ENCODE measurements at places on chromosomes 1 and 21.

DNA sequence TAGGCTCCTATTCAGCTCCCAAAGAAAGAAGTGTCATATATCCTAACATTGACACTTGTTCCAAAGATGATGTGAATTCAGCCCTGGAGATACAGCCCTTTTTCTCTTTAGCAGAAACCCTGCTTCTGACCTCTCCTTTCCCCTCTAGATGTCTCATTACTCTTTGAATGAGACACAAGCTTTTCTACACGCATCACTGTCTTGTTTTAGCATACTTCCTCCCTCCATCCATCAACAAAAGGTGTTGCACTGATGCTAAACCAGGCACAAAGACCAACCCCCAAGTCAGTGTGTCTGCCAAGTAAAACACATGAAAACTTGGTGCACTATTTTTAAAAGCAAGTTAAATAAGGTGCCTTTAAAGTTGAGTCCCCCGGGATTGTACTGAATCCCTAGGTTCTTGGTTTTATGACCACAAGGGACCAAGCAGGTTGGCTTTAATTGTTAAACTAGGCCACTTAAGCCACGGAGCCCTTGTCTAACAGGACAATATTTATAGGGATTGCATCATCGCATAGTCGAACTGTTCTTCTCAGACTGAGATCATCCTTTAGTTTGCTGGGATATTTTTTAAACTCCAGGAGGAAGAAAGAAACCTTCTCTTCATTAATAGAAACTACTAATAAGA lies 101.0 kb upstream of the GUCA2B start:
- DNase-seq = no peak

- peak; percentile 3 for DNase-seq
Measured at GRCh38 chr1:150507912-150508864, at the start of gene ECM1. TSS of gene ECM1 (plus strand) at chr1:150508109. CDS start at chr1:150508210, 101 bp downstream.

DNA sequence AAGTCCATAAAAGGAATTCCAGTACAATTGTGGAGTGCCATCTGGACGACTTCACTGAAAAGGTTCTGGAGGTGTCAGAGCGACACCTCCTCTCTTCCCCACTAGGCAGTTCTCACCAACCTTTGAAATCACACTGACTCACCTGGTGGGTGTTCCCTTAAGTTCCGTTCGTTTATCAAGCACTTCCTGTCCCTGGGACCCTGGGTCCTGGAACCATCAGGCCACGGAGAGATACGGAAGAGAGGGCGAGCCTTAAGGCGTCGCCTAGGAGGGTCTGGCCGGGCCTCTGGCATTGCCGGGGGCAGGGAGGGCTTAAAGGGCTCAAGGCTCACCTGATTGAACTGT lies 317 bp downstream of the SPAG17 start:
- no peak for DNase-seq

- DNase-seq = no peak
Measured at GRCh38 chr1:246559310-246559709, 6.8 kb downstream of the TFB2M start.

GRCh38 chr1:113178106-113178505 lies 105.1 kb downstream of the LRIG2 start:
- DNase-seq = no peak
